ENCODE measurements at places on chromosomes 1 and 21. TPM values are rescaled to one million over a fixed set of nuclear protein-coding genes. Genes with fewer than 3 reads are reported as not detected.
A peak's percentile ranks its signal among the peaks of the same experiment; 100 is the strongest.

- DNase-seq = no peak
Observed at GRCh38 chr1:209076688-209077087, 506.8 kb upstream of the CAMK1G start.

DNA sequence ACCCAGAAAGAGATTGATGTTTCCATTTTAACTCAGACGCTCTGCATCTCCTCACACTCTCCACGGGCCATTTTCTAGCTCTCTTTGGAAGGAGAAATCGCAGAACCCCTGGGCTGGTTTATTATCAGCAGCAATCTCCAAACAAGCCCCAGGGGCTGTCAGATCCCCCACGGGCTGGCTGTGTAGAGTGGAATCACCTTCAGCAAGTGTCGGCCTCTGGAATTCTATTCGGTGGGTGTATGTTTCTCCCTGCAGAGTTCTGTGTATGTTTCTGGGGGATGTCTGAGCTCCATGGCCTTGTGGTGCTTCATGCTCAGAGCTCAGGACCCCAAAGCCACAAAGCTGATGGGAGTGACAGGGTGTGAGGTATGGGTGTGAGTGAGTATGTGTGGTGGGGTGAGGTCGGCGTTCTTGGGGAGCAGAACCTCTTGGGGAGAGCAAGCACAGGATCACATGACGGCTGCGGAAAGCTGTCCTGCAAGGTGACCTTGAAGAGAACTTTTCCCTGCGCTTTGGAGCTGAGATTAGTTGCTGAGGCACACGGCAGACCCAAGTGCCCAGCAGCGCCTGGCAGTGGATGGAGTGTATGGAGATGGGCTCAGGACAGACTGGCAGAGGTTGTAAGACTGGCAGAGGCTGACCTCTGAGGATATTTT lies 489 bp downstream of the ACOT11 start:
- peak; percentile 65 for DNase-seq

The CHODL gene
- total RNA-seq = 0.20 TPM

The CYP4B1 gene
- 16.1 TPM for total RNA-seq

The AK5 gene
- 0.42 TPM for total RNA-seq
